IPS-NIHi11 (cell line): ENCODE measurements at places on chromosomes 11 and 22.

- no peak for DNase-seq
Measured at GRCh38 chr11:83034673-83035014, 37.1 kb downstream of the RAB30 start.

GRCh38 chr11:63855975-63856374 is 17.1 kb downstream of the MARK2 start:
- DNase-seq = no peak

- no peak for DNase-seq
Measured at GRCh38 chr11:99019696-99020095, 1.1 kb upstream of the CNTN5 start.

- DNase-seq = no peak
Measured at GRCh38 chr11:129999407-129999806, 3.2 kb downstream of the PRDM10 start.

DNA sequence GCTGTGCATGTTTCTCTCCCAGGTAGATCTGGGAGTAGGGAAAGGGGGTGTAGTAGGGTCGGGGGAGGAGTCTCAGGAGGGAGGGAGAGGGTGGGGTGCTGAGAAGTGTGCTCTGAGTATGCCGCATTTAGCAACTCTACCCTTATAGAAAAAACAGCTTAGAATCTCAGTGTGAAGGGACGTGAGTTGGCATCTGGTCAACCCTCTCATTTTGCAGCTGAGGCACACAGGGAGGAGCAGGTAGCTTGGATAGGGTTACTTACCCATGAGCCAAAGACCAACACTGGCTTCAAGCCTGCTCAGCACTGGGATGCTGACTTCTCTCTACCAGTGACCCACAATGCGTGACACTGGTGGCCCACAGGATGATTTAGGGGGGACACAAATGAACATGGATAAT is 95.9 kb downstream of the FBXO7 start:
- DNase-seq = no peak

DNA sequence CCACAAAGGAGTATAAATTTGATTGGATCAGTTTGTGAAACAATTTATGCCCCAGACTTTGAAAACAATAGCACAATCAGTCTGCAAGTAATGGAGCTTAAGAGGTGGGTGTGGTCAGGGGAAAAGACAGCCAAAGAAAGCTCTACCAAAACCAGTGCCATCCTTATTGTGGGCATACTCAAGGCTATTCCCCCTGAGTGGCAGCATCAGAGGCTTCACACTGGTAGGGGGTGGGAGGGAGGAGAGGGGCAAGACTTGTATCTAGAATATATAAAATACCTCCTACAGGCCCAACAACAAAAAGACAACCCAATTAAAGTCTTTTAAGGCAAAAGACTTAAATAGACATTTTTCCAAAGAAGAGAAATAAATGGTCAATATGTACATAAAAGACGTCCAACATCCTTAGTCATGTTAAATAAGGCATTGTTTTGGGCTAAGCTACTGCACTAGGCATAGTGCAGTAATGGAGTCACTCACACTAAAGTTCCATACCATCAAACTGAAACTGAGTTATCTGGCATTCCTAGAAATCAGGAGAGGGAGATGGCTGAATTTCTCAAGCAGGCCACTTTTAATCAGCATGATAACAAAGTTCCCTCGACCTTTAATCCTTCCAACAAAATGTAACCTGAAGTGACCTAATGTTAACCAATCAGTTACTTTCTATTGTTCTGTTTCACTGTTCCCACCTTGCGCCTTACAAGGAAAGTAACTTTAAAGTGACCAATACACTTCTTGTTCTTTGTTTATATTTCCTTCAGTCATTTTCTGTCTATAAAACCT is 24.8 kb downstream of the NARS2 start:
- DNase-seq = peak; percentile 71

GRCh38 chr11:86957976-86958646 is 2.9 kb upstream of the FZD4 start:
- no peak for DNase-seq

- DNase-seq = peak; percentile 24
Measured at GRCh38 chr11:44627911-44628729, 62.7 kb downstream of the CD82 start.

DNA sequence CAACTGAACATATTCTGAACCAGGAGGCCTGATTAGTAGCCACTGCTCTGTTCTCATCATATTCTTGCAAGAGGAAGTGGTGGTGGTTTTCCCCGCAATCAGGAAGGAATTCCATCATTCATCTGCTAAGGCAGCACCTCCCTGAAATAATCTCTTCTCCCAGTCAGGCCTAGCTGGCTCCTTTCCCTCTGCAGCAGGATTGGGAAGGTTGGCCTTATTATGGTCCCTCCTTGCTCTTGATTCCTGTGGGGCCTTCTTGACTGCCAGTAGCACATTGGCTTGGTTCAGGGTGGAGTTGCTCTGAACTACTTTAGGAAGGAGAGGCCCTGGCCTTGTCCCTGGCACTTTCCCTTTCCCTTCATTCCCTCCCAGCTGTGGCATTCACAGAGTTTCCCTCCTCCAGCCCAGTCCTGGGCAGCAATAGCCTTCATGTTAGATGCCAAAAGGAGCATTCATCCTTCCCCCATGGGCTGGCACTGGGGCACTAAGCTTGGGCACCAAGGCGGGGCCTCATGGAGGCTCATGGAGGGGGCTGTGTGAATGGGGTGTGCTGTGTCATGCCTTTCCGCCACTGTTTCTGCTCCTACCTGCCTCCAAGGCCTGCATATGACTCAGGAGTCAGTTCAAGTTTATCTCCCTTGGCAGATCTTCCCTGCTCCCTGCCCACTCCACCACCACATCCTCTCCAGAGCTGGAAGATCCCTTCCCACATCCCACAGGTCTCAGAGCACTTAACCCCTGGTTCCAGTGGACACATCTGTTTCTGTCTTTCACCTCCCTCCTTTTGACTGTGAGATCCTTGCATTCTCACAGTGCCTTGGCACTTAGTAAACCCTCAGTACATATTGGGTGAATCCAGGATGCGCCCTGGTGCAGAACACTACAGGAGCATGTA is 27.6 kb upstream of the CD44 start:
- no peak for DNase-seq

DNA sequence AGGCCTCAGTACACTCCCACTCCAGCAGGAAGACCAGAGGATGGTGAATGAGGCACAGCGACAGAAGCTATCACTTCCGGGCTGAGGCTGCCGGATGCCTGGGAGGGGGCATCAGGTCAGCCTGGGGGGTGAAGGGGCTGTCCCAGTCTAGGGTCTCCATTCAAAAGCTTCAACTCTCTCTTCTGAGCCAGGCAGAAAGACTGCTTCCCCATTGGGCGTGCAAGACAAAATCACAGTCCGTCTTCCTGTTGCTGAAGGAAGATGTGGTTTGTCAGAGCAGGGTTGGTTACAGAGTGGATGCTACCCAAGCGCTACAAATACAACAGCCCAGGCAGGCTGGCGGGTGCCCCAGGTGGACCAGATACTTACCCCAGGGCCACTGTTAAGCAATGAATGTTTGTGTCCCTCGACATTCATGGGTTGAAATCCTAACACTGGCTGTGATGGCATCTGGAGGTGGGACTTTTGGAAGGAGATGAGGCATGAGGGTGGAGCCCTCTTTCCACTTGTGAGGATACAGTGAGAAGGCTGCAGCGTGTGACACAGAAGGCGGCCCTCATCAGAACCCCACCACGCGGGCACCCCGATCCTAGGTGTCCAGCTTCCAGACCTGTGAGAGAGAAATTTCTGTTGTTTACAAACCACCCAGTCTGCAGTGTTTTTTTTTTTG is 12.0 kb downstream of the UPK3A start:
- DNase-seq = no peak

DNA sequence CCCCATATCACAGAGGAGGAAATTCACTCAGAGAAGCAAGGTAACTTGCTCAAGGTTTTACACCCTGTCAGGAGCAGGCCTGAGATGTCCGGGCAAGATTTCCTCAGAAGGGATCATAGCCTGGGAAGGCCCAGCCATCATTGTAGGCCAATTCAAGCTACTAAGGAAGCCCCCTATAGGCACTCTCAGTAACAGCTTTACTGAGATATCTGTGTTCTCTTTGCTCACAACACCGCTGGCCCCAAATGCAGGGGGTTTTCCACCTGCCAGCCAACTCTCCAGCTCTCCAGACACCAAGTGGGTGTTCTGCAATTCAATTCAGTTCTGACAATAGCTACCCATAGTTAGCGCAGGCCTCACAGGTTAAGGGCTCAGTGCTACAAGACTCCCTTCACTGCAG is 84.0 kb downstream of the SLC36A4 start:
- peak; percentile 24 for DNase-seq

DNA sequence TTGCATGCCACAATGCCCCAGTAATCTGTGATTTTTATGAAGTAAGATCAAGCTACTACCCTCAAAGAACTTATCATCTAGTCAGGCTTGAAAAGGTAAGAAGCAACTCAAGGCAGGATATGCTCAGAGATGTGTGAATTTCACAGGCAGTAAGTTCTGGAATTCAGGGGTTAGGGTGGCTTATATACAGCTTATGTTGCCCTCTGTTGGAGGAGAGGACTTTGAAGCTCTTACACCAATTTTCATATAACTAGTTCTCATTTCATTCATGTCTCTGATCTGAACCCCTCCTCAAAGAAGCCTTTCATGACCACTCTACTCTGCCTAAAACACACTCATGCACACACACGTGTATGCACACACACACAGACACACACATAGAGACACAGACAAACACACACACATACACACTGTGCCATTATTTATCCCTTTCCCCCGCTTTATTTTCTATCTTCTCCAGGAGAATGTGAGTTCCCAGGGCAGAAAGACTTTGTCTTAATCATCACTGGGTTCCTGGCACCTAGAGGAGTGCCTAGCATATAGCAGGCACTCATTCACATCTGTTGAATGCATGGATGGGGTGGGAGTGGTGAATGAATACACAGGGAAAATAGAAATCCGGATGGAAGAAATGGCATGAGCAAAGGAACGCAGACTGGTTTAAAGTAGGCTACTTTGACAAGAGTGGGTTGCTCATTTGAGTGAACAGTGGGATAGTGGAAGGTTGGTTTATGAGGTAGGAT is 220.7 kb upstream of the ZBED5 start:
- no peak for DNase-seq

GRCh38 chr11:727281-727701 is 20.0 kb upstream of the TALDO1 start:
- no peak for DNase-seq

DNA sequence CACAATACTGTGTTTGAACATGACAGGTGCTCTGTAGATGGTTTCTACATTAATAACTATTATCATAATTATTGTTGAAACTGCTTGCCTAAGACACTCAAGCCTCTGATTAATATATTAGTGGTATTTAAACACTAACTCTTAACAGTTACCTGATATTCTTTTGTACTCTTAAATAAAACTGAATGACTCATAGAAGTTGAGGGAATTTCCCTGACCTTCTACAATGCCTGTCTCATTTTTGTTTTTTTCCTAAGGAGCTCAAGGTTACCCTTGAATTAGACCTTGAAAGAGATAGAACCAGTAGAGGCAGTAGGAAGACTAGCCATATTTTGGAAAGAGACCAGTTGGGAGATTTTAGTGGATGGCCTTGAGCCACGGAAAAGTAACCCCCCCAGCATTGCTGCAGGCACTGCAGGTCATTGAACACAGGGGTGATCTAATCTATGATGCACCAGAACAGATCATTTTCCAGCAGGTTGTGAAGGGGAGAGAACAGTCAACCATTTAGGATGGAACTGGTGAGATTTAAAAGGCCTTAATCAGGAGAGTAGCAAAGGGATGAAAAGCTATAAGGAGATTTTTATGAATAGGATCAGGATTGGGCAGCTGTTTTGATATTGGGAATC is 148.3 kb downstream of the PGR start:
- no peak for DNase-seq

DNA sequence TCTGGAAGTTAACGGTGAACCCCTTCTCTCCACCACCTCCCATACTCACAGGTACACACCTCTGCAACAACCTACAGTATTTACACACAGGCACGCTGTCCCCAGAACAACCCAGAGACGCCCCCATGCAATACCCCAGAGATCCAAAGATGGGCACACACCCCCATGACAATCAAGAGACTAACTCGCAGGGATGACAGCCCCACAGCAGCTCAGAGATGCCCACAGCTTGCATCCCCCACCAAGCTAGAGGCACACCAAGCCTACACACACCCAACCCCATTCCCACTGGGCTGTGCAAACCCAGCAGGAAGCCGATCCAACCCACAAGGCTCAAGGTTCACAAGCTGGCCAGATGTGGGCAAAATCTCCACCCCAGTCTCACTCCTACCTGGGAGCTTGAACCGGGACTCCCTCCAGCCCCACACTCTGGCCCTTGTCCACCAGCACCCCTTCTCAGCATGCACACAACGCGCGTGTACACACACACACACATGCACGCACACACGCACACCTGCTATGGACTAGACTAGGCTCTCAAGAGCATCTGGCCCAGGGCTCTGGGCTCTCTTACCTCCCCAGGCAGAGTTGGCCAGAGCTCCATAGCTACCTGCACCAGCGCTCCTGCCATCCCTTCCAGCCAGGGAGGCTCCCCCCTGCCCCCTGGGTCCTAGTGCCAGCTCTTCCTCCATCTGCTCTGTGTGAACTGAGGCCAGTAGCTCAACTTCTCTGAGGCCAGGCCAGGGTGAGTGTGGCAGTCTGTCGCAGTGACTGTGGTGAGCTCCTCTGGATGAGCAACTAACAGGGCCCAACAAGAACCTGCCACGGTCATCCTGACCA is 11.5 kb downstream of the STARD10 start:
- DNase-seq = peak; percentile 79

- no peak for DNase-seq
Measured at GRCh38 chr11:1830322-1831223, 4.2 kb upstream of the SYT8 start.

DNA sequence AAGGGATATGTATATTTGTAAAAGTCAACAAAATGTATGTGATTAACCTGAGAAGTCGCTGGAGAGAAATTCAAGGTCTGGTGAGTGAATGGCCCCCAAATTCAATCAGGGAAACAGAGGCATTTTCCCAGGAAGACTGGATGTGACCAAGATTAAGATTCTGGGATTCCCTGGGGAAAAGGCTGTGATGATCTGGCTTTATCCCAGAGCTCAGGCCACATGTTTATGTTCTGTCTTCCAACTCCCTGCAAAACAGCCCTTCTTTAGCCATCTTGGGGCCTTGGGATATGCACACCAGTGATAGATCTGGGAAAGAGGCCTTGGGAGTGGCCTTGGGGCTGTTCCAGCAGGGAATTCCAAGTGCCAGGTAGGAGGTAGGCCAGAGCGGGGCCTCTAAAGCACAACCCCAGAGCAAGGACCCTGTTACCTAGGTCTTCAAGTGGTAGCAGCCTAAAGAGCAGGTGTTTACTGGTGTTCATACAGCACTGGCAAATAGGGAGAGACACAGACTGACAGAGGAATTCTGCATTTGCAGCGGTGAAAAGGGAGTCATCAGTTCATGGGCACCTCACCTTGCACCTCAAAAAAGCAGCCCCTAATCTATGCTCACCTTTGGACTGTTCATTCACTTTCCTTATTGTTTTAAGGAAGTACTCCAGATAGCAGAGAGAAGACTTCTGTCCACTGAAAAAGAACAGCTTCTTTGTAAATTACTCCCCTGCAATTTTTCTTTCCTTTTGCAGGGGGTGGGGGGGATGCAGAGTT is 312.4 kb downstream of the BUD13 start:
- no peak for DNase-seq
